ENCODE measurements at places on chromosomes 4 and X.

GRCh38 chr4:11791797-11792196 is 363.1 kb upstream of the HS3ST1 start:
- no peak for DNase-seq

GRCh38 chr4:72377491-72378194 is 191.4 kb downstream of the ADAMTS3 start:
- no peak for DNase-seq

DNA sequence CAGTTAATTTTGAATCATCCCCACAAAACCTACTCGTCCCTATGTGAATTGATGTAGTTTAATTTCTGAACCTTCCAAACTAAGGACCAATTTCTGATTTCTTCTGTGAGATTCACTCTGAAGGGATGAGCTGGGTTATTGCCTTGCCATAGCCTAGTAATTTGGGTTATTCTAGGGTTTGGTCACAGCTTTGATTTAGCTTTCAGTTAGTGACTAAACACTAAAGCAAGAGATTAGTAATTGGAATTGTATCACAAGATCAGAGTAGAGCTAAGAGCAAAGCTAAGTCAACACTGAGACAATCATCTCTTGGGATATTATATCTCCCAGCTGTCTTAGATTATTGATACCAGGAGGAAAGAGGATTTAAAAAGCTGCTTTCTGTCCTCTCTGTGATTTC is 588.0 kb downstream of the CCSER1 start:
- no peak for DNase-seq

DNA sequence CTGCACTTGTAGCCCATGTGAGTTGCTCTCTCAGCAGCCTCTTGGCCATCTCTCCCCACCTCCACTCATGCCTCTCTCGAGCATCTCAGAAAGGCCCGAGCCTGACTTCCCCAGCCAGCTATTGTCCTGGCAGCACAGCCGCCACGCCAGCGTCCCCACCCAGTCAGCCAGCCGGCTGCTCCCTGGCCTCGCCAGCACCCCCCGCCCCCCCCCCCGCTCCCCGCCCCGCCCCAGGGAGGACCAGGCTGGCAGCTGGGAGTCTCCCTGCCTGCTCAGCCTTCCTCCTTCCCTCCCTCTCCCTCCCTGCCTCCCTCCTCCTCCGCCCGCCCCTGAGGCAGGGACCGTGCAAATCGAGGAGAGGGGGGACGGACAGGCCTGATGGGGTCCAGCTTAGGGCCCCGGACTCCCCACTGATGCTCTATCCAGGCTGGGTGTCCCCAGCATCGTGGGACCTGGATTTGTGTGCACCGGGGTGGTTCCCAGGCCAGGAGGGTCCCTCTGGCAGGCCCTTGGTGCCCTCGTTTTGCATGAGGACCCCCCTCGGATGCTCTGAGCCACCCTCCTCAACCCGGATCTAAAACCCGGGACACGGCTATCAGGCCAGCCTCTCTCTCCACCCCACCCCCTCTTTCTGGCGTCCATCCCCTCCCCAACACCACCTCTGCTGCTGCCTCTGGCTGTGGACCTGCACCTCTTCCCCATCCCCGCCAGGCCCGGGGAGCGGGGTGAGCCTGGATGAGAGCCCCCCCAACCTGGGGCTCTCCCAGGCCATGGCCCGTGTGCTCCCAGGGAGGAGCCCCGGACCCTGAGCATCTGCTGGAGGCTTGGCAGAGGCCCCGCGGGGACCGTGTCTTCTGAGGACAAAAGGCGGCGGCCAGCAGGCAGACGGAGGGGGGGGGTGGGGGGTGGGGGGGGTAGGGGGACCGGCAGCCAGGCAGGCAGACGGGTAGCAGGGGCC is at the start of gene GPR173:
Gene GPR173, plus strand, starts transcription at position 621 of the 958 bp plus-strand sequence. CDS start 27,833 bp downstream, outside the sequence.
- peak; percentile 53 for DNase-seq

GRCh38 chrX:149568701-149569296 is 18.5 kb downstream of the MAGEA9B start:
- no peak for DNase-seq

GRCh38 chrX:103608306-103608963 is 672 bp downstream of the TCEAL3 start:
- DNase-seq = no peak

All from fibroblast of the conjunctiva (primary cell).